Activated naive CD4-positive, alpha-beta T cell treated with anti-CD3 and anti-CD28 coated beads for 36 hours (primary cell): ENCODE measurements at places on chromosomes 6 and 20. TPM values are rescaled to one million over a fixed set of nuclear protein-coding genes. Genes with fewer than 3 reads are reported as not detected.

Gene CAPN11
- total RNA-seq, result not detected

Gene HLA-DOA
- total RNA-seq, result 1.4 TPM

Gene ERVFRD-1
- not detected for total RNA-seq

Gene HLA-DQB1
- total RNA-seq, result 6.2 TPM

Gene SLC22A3
- not detected for total RNA-seq

Gene GRM4
- not detected for total RNA-seq

Gene DEF6
- total RNA-seq, result 89.9 TPM

Gene PDYN
- not detected for total RNA-seq

- H3K4me1 ChIP-seq, result peaks cover 19% of the 10 kb centered on the region
- no peaks in the 10 kb centered on the region for H3K36me3 ChIP-seq
- H3K27ac ChIP-seq, result peak overlapping the region; percentile 11
- DNase-seq, result no peak
These were observed 76.1 kb upstream of the HSF2 start for GRCh38 chr6:122323361-122323760.

- H3K36me3 ChIP-seq, result no peaks in the 10 kb centered on the region
- DNase-seq, result no peak
- H3K27ac ChIP-seq, result no peak overlapping the region
- no peaks in the 10 kb centered on the region for H3K4me1 ChIP-seq
- H3K27me3 ChIP-seq, result peaks cover 8% of the 10 kb centered on the region
These were observed 56.4 kb downstream of the NDUFAF5 start for GRCh38 chr20:13841206-13841605.

- H3K4me1 ChIP-seq, result no peaks in the 10 kb centered on the region
- no peaks in the 10 kb centered on the region for H3K36me3 ChIP-seq
- H3K27ac ChIP-seq, result no peak overlapping the region
- H3K27me3 ChIP-seq, result peaks cover 8% of the 10 kb centered on the region
- no peak overlapping the region for H3K4me3 ChIP-seq
These were observed 34.1 kb downstream of the RPP40 start for GRCh38 chr6:4969609-4970285.

DNA sequence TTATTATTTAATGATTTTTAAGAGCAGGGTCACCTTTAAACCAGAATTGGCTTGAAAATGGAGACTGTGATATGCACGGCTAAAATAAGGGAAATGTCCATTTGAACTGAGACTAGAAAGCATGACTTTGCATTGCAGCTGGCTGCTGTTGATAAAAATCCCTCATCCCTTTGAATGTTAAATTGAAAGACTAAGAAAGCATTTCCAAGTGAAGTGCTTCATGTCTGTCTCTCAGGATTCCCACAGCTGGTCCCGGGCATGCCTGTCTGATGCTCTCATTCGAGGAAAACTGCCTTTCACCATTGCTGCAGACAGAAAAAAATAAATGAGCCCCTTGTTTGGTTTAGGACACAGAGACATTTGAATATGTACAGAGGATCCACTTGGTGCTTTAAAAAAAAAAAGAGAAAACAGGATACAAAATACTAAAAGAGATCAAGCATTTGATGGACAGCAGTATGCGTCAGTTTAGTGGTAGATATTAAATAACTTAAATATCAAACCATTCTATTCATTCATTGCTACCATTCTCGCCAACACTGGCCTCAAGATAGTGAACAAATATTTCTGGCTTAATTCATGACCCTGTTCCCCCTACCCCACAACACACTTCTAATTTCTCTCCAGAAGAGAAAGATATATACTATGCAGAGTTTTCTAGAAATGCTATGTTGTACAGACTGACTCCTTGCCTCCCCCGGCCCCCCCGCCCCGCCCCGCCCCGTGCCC is 55.0 kb downstream of the TBC1D7 start:
- no peak overlapping the region for H3K27ac ChIP-seq
- H3K4me3 ChIP-seq, result no peak overlapping the region
- peaks cover 19% of the 10 kb centered on the region for H3K4me1 ChIP-seq
- no peaks in the 10 kb centered on the region for H3K27me3 ChIP-seq
- no peaks in the 10 kb centered on the region for H3K36me3 ChIP-seq

- H3K4me1 ChIP-seq, result no peaks in the 10 kb centered on the region
- H3K27me3 ChIP-seq, result peaks cover 6% of the 10 kb centered on the region
- H3K4me3 ChIP-seq, result no peak overlapping the region
- H3K27ac ChIP-seq, result no peak overlapping the region
- DNase-seq, result no peak
These were observed 65.3 kb upstream of the KCNK16 start for GRCh38 chr6:39387785-39388184.

- peaks cover 3% of the 10 kb centered on the region for H3K36me3 ChIP-seq
These were observed 14.3 kb upstream of the TAGAP start for GRCh38 chr6:159059141-159059540.

DNA sequence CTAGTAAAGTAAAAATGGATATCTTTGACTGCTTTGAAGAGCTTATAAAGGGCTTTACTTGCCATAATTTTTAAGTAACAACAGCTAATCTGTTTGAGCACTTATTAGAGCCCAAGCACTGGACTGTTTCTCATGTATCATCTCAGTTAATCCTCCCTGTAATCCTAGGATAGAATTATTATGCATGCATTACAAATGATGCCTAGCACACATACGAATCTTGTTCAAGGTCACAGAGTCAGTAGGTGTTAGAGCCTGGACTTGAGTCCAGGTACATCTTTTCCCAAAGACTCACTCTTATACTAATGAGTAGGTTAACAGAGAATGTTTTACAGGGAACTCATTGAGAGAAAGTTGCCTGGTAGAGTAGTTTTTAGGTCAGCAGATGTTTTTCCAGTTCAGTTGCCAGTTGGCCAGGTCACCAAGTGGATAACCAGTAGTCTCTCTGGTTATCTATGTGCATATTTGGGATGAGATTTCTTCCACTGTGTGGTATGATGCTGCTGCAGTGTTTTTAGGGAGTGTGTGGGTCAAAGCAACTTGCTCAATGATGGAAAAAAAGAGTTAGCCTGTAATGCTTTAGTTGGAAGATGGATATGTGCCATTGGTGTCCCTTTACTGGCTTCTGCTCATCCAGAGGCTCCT is 32.3 kb upstream of the LAMA4 start:
- H3K4me1 ChIP-seq, result peaks cover 8% of the 10 kb centered on the region
- no peaks in the 10 kb centered on the region for H3K36me3 ChIP-seq
- DNase-seq, result no peak
- H3K27me3 ChIP-seq, result no peaks in the 10 kb centered on the region

DNA sequence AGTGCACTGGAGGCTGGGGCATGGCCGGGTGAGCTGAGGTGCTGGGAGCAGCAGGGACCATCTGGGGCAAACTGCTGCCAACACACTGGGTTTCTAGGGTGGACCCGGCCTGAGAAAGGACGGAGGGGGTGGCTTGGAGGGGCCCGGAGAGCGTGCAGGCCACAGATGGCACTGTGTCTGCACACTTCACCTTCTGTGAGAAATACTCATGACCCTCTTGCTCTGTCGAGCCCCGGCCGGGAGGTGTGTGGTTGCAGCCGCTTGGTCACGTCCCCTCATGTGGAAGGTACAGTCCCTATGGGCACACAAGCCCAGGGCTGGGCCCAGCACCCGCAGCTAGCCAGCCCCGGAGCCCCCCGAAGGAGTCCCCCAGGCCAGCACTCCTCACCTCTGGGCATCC is 59.7 kb downstream of the RBM38 start:
- no peaks in the 10 kb centered on the region for H3K36me3 ChIP-seq
- peaks cover 29% of the 10 kb centered on the region for H3K4me1 ChIP-seq
- no peaks in the 10 kb centered on the region for H3K27me3 ChIP-seq
- DNase-seq, result no peak
- H3K27ac ChIP-seq, result no peak overlapping the region
- no peak overlapping the region for H3K4me3 ChIP-seq

GRCh38 chr6:169530752-169531123 is 171.1 kb downstream of the WDR27 start:
- H3K27ac ChIP-seq, result no peak overlapping the region
- peak; percentile 10 for DNase-seq
- peaks cover 8% of the 10 kb centered on the region for H3K36me3 ChIP-seq
- peaks cover 13% of the 10 kb centered on the region for H3K4me1 ChIP-seq
